ENCODE measurements at places on chromosomes 13 and 19. TPM values are rescaled to one million over a fixed set of nuclear protein-coding genes. Genes with fewer than 3 reads are reported as not detected.

- no peak for DNase-seq
- no peaks in the 10 kb centered on the region for H3K27me3 ChIP-seq
- peaks cover 68% of the 10 kb centered on the region for H3K4me1 ChIP-seq
- H3K36me3 ChIP-seq, result no peaks in the 10 kb centered on the region
Measured at GRCh38 chr19:48959341-48960239, 4.9 kb downstream of the BAX start.

The ZNF154 gene
- 0.45 TPM for total RNA-seq

- H3K27ac ChIP-seq, result no peak overlapping the region
- H3K36me3 ChIP-seq, result peaks cover 91% of the 10 kb centered on the region
- no peaks in the 10 kb centered on the region for H3K27me3 ChIP-seq
- DNase-seq, result no peak
- no peaks in the 10 kb centered on the region for H3K4me1 ChIP-seq
Measured at GRCh38 chr13:112513761-112514160, 74.2 kb downstream of the TUBGCP3 start.

The APLP1 gene
- 15.6 TPM for total RNA-seq

- no peaks in the 10 kb centered on the region for H3K36me3 ChIP-seq
- H3K4me3 ChIP-seq, result no peak overlapping the region
- H3K4me1 ChIP-seq, result no peaks in the 10 kb centered on the region
- no peaks in the 10 kb centered on the region for H3K27me3 ChIP-seq
- no peak overlapping the region for H3K27ac ChIP-seq
- DNase-seq, result no peak
Measured at GRCh38 chr19:16988661-16989060, 37.9 kb downstream of the CPAMD8 start.

The KLK4 gene
- not detected for total RNA-seq

- H3K4me3 ChIP-seq, result no peak overlapping the region
- no peaks in the 10 kb centered on the region for H3K36me3 ChIP-seq
- no peak overlapping the region for H3K27ac ChIP-seq
- H3K4me1 ChIP-seq, result no peaks in the 10 kb centered on the region
- no peaks in the 10 kb centered on the region for H3K27me3 ChIP-seq
- no peak for DNase-seq
Measured at GRCh38 chr13:101447852-101448251, 4.6 kb upstream of the ITGBL1 start.

DNA sequence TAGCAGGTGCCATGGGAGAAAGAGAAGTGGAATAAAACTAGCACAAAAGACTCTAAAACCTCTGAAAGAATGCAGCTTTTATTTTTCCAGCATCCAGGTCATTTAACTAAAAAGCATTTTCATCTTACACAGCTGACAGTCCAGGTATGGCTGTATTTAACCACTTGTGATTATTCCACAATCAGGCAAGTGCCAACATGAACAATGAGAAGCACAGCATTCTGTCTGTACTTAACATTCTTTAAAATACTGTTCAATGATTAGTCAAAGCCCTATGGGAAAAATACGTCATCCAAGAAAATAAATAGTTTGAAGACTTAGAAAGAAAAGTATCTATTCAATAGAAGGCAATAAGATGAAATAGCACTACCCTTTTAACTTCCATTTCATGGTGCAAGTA lies 246.9 kb downstream of the LIG4 start:
- H3K4me1 ChIP-seq, result no peaks in the 10 kb centered on the region
- H3K27me3 ChIP-seq, result no peaks in the 10 kb centered on the region
- no peaks in the 10 kb centered on the region for H3K36me3 ChIP-seq
- no peak overlapping the region for H3K4me3 ChIP-seq
- H3K27ac ChIP-seq, result no peak overlapping the region

GRCh38 chr19:30734669-30735068 lies 362.5 kb downstream of the ZNF536 start:
- no peaks in the 10 kb centered on the region for H3K4me1 ChIP-seq
- no peaks in the 10 kb centered on the region for H3K36me3 ChIP-seq
- H3K27ac ChIP-seq, result no peak overlapping the region
- DNase-seq, result no peak

- H3K27ac ChIP-seq, result no peak overlapping the region
- H3K4me1 ChIP-seq, result no peaks in the 10 kb centered on the region
- H3K27me3 ChIP-seq, result no peaks in the 10 kb centered on the region
- no peak overlapping the region for H3K4me3 ChIP-seq
- H3K36me3 ChIP-seq, result no peaks in the 10 kb centered on the region
- DNase-seq, result no peak
Measured at GRCh38 chr13:51000061-51000460, 90.5 kb downstream of the RNASEH2B start.

The TARM1 gene
- total RNA-seq, result not detected

DNA sequence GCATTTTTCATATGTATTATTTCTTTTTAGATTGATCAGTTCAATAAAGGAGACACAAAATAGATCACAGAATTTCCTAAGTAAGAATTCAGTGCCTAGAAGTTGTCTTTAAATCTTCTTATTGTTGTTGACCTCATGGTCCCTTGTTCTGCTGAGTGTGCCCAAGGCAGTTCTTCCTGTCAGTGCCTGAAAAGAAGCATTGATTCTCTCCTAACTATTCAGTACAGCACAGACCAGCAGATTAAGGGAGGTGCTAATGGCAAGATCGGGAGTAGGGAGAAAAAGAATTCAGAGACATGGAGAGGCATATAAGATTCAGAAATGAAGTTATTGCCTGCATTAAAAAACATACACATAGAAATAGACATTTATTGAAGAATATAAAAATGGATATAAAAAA lies 180.5 kb upstream of the PCDH9 start:
- no peaks in the 10 kb centered on the region for H3K4me1 ChIP-seq
- no peaks in the 10 kb centered on the region for H3K36me3 ChIP-seq
- DNase-seq, result no peak
- no peak overlapping the region for H3K4me3 ChIP-seq

The KISS1R gene
- total RNA-seq, result not detected

- peak; percentile 48 for DNase-seq
- H3K27ac ChIP-seq, result no peak overlapping the region
- H3K27me3 ChIP-seq, result no peaks in the 10 kb centered on the region
- H3K4me1 ChIP-seq, result no peaks in the 10 kb centered on the region
- no peak overlapping the region for H3K4me3 ChIP-seq
- H3K36me3 ChIP-seq, result no peaks in the 10 kb centered on the region
Measured at GRCh38 chr13:60143775-60144174, 20.0 kb downstream of the DIAPH3 start.

The TMC4 gene
- 77.6 TPM for total RNA-seq

GRCh38 chr13:106680796-106681472 lies 113.0 kb upstream of the ARGLU1 start:
- no peaks in the 10 kb centered on the region for H3K4me1 ChIP-seq
- H3K27me3 ChIP-seq, result no peaks in the 10 kb centered on the region
- H3K27ac ChIP-seq, result no peak overlapping the region
- no peak overlapping the region for H3K4me3 ChIP-seq
- no peaks in the 10 kb centered on the region for H3K36me3 ChIP-seq

DNA sequence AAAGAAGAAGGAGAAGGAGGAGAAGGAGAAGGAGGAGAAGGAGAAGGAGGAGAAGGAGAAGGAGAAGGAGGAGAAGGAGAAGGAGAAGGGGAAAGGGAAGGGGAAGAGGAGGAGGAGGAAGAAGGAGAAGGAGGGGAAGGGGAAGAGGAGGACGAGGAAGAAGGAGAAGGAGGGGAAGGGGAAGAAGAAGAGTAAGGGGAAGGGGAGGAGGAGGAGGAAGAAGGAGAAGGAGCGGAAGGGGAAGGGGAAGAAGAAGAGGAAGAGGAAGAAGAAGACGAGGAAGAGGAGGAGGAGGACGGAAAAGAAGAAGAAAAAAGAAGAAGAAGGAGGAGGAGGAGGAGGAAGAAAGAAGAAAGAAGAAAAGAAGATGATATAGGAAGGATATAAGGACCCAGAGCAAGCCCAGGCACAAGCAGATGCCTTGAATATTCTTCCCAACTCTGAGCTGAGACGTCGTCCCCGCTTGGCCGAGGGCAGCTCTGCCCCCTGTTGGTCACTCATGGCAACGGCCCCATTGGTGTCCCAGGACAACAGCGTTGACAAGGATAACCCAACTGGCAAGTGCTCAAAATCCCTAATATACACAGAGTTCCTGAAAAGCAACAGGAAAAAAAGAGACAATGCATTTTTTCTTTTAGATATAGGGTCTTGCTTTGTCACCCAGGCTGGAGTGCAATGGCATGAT lies 30.6 kb upstream of the IGSF23 start:
- H3K27me3 ChIP-seq, result no peaks in the 10 kb centered on the region
- H3K4me1 ChIP-seq, result no peaks in the 10 kb centered on the region
- peak; percentile 38 for DNase-seq
- H3K36me3 ChIP-seq, result no peaks in the 10 kb centered on the region

DNA sequence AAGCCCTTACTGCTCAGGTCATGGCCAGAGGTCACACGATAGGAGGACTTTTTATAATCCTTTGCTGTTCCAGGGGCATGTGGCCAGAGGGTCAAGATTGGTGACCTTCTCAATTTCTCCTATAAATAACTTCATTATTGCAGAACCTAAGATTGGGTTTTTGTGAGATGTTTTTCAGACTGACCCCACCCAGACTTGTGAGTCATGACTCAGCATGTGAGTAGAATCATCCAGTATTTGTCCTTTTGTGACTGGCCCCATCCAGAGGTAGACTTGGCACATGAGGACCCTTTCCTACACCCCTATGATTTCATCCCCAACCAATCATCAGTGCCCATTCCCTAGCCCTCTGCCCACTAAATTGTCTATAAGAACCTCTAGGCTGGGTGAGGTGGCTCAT lies 84.5 kb upstream of the ABCC4 start:
- H3K27ac ChIP-seq, result no peak overlapping the region
- DNase-seq, result no peak
- no peak overlapping the region for H3K4me3 ChIP-seq
- no peaks in the 10 kb centered on the region for H3K36me3 ChIP-seq

DNA sequence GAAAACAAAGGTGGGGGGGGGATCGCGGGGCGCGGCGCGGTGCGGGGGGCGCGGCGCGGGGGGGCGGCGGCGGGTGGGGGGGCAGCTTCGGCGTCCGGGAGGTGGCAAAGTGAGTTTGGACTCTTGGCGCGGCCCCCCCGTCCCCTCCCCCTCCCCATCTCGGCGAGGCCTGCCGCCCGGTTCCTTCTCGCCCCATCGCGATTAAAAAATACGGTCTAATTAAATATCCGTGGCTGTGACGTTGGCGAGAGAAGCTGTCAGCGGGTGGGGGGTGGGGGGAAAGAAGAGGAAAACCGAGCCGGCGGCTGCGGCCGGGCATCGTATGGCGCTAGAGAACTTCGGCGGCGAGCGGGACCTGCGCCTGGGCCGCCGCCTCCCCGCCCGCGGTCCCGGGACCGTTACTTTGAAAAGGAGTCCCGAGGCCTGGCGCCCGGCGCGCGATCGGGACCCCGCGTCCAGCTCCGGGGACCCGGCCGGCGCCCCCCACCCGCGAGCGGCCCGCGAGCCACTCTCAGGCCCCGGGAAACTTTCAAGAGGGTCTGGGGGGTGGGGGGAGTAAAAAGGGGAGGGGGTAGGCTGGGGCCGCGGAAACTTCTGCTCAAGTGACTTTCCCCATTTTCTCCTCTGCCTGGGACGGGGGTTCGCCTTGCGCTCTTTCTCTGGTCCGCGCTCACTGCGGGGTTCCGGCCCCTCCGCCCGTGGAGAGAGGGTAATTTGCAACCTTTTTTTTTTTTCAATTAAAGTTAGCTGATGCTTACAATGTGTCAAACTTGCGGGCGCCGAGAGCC lies 146.3 kb upstream of the ZNF536 start:
- no peaks in the 10 kb centered on the region for H3K36me3 ChIP-seq
- H3K27ac ChIP-seq, result no peak overlapping the region
- peak overlapping the region; percentile 75 for H3K4me3 ChIP-seq
- peaks cover 83% of the 10 kb centered on the region for H3K27me3 ChIP-seq

DNA sequence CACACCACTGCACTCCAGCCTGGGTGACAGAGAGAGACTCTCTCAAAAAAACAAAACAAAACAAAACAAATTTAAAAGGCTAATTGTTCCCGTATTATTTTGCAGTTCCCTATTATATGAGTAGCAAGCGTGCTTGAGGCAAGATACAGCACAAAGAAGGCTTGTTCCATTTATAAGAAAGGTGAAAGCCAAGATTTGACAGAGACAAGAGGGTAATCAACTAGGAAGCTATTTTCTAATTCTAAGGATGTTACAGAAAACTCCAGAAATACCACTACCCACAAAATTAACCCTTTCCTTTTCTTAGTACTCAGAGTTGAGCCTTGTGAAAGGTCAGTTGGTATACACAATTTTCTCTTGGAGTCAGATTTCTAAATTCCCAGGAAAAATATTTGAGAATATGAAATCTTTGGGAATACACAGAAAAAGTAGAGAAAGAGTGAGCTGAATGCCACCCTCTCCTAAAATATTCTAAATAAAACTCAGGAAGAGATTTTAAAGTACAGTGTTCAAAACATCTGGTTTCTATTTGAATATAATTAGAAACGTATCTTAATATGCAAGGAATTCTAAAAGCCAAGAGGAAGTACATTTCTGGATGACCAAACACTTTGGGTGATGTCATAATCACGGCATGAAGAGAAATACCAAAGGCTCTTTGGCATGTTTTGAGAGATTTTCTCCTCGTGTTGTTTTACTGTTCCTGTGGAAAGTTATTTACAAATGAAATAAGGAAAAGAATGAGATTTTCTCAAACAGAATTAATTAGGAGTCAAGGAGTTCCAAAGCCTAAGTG lies 63.0 kb upstream of the FLT1 start:
- no peaks in the 10 kb centered on the region for H3K36me3 ChIP-seq
- H3K4me3 ChIP-seq, result no peak overlapping the region
- H3K27me3 ChIP-seq, result no peaks in the 10 kb centered on the region
- no peaks in the 10 kb centered on the region for H3K4me1 ChIP-seq
